ENCODE measurements at places on chromosomes 3 and 15.

GRCh38 chr3:63344661-63345060 lies 66.6 kb downstream of the SYNPR start:
- DNase-seq: no peak

GRCh38 chr3:97579365-97579764 lies 185.2 kb upstream of the ARL6 start:
- peak; percentile 88 for DNase-seq

GRCh38 chr3:81651139-81651538 lies 110.3 kb downstream of the GBE1 start:
- peak; percentile 81 for DNase-seq

DNA sequence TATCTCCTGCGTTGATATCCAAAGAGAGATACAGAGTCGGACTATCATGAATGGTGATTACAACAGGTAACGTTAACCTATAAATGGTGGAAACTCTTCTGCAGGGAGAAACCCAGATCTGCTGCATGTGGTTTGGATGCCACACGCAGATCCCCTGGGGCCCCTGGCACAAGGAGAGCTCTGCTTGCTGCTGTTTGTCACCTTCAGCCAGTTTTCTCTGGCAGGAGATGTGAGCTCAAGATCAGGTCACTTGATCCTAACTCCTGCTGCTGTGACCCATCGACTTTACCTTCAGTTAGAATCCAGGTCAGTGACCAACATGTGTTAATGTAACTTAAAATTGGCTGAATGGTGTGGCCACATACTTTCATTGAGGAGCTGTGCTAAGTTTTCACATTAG lies 23.8 kb upstream of the GPR171 start:
- no peak for DNase-seq

GRCh38 chr15:69653306-69653705 lies 200.7 kb downstream of the RPLP1 start:
- no peak for DNase-seq

DNA sequence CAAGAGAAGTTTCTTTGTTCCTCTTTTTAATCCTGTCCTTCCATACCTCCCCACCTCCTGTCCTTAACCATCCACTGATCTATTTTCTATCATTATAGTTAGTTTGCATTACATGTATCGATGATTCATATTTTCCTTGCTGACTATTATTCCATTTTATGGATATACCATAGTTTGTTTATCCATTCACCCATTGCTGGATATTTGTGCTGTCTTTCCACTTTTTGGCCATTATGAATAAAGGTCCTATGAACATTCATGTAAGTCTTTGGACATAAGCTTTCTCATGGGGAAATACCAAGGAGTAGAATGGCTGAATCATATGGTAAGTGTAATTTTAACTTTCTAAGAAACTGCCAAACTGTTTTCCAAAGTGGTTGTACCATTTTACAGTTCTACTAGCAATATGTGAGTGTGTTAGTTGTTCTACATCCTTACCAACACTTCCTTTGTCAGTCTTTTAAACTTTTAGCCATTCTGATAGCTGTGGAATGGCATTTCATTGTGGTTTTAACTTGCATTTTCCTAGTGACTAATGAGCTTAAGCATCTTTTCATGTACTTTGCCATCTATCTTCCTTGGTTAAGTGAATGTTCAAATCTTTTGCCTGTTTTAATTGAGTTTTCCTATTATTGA lies 11.7 kb downstream of the ATP6V1A start:
- no peak for DNase-seq

DNA sequence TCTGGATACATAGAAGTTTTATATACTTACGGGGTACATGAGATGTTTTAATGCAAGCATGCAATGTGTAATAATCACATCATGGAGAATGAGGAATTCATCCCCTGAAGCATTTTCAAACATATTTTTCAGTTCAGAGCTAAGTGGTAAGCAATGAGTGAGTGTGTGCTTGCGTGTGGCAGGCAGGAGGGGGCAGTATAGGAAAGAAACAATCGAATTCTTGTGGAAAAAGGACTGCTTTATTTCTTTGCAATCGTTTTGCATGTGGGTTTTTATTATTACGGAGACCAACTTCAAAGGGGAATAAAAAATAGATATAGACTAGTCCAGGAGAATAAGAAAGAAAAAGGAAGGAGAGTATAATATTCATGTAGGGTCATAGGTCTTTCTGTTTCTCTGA lies 271.6 kb downstream of the CHL1 start:
- DNase-seq: no peak

DNA sequence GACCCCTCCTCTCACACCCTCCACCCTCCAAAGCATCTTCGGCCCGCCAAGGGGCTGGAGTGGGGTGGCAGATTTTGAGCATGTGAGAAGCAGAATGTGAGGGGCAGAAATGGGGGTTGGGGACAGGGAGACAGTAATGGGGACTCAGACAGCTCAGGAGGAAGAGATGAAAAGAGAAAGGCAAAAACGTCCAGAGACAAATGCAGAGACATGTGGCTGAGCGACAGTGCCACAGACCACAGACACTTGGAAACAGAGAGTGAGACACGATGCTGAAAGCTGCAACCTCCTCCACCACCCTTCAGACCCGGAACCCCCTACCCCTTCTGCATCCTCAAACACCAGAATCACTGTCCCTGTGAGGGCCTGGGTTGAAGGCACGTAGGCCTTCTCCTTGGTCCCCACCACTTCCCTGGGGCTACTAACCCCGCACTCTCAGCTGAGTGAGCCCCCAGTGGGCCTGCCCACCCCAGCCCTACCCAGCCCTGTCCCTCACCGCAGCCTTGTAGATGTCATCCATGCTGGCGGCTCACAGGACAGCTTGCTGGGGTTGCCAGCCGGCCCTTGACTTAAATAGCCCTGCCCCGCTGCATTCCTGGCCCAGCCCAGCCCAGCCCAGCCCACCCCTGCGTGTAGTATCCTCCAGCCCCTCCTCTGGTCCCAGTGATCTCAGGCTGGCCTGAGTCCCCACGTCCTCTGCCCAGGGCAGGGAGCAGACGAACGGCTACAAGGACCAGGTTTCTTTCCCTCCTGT lies at the start of gene TNNC1:
Gene TNNC1, minus strand, starts transcription at position 546 of the 754 bp plus-strand sequence. Its CDS starts 26 bp downstream, at position 520.
- DNase-seq: no peak

DNA sequence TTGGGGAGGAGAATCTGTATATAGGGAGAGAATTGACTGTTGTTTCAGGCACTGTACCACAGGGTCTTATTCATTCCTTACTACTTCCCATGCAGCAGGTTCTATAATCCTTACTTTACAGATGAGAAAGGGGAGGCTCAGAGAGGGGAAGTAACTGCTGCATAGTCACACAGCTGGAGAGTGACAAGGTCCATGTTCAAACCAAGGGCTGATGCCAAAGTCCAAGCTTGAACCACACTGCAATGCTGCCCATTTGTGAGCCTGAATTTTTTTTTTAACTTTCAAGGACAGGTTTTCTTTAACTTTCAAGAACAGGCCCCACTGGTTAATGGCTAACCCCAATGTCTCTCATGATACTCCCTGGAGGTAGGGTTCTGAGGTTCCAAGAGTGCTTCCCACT lies 26.2 kb downstream of the RBP2 start:
- no peak for DNase-seq

GRCh38 chr3:128433837-128434165 lies 32.9 kb downstream of the DNAJB8 start:
- no peak for DNase-seq

DNA sequence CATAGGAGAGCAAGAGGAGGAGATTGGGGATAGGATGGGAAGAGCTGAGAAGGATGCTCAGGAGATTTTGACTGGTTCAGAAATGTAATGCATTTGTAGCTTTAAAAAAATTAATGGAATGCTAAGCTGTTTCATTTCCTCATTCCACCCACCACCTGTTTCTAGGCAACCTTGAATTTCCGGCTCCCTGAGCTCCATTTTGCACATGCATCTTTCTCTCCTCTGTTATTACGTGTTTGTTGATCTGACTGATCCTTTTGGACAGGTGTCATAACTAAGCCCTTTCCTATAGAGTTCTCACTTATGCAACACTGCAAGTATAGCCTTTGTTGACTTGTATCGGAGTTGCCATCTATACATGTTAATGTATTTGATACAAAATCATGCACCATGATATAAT lies 4.3 kb downstream of the TMPRSS7 start:
- DNase-seq: no peak

GRCh38 chr3:31364711-31365110 lies 168.0 kb upstream of the STT3B start:
- DNase-seq: no peak

- no peak for DNase-seq
These were observed 97.8 kb downstream of the LARS2 start for GRCh38 chr3:45486136-45486535.

GRCh38 chr3:106381286-106381938 lies 512.6 kb upstream of the CBLB start:
- peak; percentile 80 for DNase-seq

DNA sequence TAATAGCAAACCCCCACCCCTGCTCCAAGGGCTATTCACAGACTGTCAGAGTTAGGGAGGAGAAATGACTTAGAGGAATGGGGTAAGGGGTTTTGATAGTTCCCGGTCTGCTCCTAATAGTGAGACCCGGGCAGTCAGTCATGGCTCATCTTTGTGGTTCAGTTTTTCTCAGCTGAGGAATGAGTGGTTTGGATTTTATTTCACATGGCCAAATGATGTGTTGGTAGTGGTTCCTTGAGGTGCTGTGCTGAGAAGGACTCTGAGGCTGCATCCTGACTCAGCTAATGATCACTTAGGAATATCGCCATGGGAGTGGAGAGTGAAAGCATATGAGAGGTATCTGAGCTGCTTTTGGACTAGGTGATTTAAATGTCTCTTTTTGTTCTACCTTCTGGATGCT lies 80.2 kb downstream of the LPP start:
- DNase-seq: no peak

GRCh38 chr3:24525557-24525956 lies 30.9 kb upstream of the THRB start:
- no peak for DNase-seq
